HFFc6 (cell line): ENCODE measurements at places on chromosomes 7 and 10. TPM values are rescaled to one million over a fixed set of nuclear protein-coding genes. Genes with fewer than 3 reads are reported as not detected.
A peak's percentile ranks its signal among the peaks of the same experiment; 100 is the strongest.

The SPDYE2 gene
- not detected in 3 replicates for total RNA-seq

The CHN2 gene
- not detected in 2 replicates for total RNA-seq

The BLNK gene
- total RNA-seq: not detected in 3 replicates

The TAS2R5 gene
- total RNA-seq: 0.24 to 0.53 TPM in 2 of 3 replicates, not detected in the other

The LRRC4 gene
- total RNA-seq: 1.1 to 1.5 TPM (median 1.1 TPM) in 3 replicates

The GPC2 gene
- 0.78 to 1.1 TPM (median 0.97 TPM) in 3 replicates for total RNA-seq

The GPR85 gene
- 1.9 to 4.9 TPM (median 2.7 TPM) in 3 replicates for total RNA-seq

The HOGA1 gene
- total RNA-seq: 0.20 to 0.48 TPM (median 0.27 TPM) in 3 replicates

The TAS2R3 gene
- 0.17 to 0.20 TPM in 2 of 3 replicates, not detected in the other for total RNA-seq

- no peak for DNase-seq
Observed at GRCh38 chr10:63773962-63774361, 252.8 kb downstream of the REEP3 start.

GRCh38 chr10:88409824-88410223 is 173.3 kb downstream of the RNLS start:
- no peak for DNase-seq

GRCh38 chr10:127088908-127089307 is 107.5 kb downstream of the INSYN2A start:
- no peak for DNase-seq

GRCh38 chr7:114791771-114792170 is 130.1 kb upstream of the MDFIC start:
- no peak for DNase-seq

- peak; percentile 68 for DNase-seq
Observed at GRCh38 chr10:47025540-47026300, 114.5 kb downstream of the PTPN20 start.

- no peak for DNase-seq
Observed at GRCh38 chr7:151345576-151346469, 4.2 kb downstream of the NUB1 start.

DNA sequence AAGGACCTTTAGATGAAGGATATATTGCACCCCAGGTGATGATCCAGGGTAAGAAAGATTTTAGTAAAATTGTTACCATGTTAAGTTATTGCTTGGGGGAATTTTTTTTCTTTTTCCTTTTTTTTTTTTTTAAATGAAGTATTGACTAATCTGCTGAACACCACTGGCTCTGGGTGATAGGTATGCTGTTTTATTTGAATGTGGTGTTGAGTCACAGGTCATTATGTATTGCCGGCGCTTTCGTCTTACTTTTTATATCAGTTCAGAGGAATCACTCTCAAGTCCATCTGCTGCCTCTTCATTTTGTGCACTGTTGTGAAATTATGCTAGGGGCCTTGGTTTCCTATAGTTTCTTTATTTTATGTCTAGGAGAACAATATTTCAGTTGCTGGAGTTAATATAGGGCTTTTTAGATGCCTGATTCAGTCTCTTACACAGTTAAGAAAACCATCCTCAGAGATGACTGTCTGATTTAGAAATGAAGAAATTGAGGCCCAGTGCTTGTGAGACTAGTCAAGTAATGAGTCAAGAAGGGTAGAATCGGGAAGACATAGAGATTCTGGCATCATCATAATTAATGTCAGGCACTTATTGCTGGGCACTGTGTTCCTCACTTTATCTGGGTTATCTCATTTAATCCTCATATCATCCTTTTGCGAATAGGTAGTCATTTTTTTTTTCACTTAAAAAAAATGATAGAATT is 38.7 kb downstream of the NRF1 start:
- DNase-seq: no peak

DNA sequence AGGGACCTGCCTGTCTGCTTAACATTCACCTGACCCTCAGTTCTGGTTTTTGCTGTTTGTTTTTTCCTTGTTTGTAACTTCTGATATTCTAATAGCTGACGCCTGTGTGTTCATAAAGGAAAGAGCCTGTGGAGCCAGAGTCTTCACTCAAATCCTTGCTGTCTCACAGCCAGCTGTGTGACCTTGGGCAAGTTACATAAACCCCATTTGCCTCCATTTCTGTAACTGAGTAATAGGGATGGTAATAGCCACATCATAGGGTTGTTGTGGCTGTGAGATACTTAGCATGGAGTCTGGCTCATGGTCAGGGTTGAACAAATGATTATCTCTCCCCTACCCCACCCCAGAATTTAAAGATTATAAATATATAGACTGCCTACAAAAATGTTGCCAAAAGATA is 27.0 kb downstream of the WBP1L start:
- DNase-seq: no peak

DNA sequence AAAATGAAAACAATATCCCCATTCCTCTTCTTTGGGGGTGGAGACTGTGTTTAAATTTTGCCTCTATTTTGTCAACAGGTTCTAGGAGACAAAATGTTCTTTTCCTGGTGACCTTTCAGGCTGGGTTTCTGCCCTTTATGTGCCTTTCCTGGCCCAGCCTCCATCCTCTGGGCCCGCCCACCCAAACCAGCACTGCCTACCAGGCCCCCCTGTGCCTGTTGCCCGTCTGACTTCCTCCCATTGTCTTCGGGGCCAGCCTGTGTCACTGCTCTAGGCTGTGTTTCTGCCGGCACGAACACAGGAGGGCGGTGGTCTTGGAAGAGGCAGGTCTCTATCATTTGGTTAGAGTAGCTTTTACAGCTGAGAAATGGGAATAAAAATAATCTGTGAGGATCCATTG is 13.9 kb downstream of the TSPAN14 start:
- DNase-seq: no peak

DNA sequence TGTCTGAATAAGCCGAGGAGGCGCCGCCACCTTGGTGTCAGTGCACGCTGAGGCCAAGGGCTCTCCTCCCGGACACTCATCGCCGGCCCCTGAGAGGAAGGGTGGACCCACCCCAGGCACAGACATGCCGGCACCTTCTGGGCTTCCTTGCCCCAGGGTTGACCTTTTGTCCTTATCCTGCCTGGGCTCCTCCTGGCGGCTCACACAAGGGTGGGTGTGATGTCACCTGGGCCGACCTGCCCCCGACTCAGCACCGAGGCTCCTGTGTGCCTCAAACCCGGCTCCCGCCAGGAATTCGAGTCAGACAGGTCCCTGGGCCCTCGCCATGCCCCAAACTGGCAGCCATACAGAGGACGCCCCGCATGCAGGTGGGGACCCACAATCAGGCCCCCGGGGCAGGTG is 17.7 kb upstream of the CFAP46 start:
- no peak for DNase-seq

- DNase-seq: no peak
Observed at GRCh38 chr7:135232720-135233119, 918 bp upstream of the STRA8 start.

- no peak for DNase-seq
Observed at GRCh38 chr7:29142021-29142727, 4.2 kb downstream of the CPVL start.

GRCh38 chr10:52558090-52558489 is 214.5 kb downstream of the MBL2 start:
- DNase-seq: no peak

- peak; percentile 54 for DNase-seq
Observed at GRCh38 chr10:68332259-68333057, at the start of gene PBLD. Gene PBLD (minus strand): TSS chr10:68332928. CDS start chr10:68306844, 26,084 bp downstream.

DNA sequence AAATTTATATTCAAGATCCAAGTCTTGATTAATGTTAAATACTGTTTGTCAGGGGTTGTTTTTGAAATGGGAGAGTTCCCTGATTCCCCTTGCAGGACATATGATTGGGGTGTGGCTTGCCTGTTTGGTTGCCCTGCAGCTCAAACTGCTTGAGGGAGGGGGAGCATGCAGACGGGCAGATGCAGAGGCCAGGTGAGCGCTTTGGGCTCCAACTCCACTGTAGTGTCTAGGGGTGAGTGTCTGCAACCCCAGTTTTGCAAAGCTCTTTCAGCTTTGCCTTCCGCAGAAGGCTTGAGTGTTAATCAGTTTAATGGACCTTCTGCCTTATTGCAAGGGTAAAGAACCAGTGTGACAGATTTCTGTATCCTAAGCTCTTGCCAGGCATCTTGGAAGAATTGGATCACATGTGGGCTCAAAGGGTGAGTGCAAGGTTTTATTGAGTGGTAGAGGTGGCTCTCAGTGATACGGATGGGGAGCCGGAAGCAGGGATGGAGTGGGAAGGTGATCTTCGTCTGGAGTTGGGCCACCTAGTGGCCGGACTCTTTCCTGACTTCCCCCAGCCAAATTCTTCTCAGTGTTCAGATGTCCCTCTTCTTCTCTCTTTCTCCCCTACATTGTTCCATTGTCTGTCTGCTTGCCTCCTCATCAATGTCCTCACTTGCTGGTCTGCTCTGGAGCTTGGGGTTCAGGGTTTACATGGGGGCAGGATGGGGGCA is 479.7 kb downstream of the ATRNL1 start:
- no peak for DNase-seq

- no peak for DNase-seq
Observed at GRCh38 chr10:68857005-68857404, 29.7 kb downstream of the STOX1 start.

- DNase-seq: no peak
Observed at GRCh38 chr7:46549892-46550639, 629.0 kb upstream of the IGFBP3 start.

- no peak for DNase-seq
Observed at GRCh38 chr10:125158275-125158600, 2.1 kb downstream of the CTBP2 start.

DNA sequence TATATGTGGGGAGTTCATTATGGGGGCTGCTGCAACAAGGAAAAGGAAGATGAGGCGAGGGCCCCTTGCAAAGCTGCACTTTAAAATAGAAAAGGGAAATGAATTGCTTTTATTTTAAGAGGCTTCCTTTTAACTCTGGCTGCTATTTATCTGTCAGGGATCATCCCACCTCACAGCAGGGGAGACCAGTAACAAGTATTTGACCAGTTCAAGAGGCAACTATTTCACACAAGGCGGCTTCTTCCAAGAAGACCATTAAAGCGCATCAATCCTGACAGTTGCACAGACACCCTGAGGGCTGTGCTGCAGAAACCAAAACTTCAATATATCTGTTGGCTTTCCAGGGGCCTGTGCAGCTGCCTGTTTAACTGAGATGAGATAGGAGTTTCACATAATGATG is 1009.2 kb downstream of the SORCS3 start:
- no peak for DNase-seq

DNA sequence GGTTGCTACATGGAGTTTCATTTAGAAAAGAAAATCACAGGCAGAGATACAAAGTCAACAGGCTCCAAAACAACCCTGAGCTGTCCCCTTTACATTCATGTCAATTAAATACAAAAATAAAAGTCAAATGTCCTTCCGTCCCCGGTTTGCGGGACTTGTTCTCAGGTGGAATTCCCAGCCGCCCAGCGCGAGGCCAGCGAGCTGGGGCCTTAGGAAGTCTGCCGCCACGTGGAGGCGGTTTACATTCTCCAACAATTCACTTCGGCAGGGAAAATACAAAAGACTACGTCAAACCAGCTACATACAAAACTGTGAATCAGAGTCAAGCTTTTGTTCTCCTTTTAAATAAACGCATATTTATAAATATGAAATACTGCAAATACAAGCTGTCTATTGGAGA is 25.3 kb upstream of the DDC start:
- DNase-seq: no peak

DNA sequence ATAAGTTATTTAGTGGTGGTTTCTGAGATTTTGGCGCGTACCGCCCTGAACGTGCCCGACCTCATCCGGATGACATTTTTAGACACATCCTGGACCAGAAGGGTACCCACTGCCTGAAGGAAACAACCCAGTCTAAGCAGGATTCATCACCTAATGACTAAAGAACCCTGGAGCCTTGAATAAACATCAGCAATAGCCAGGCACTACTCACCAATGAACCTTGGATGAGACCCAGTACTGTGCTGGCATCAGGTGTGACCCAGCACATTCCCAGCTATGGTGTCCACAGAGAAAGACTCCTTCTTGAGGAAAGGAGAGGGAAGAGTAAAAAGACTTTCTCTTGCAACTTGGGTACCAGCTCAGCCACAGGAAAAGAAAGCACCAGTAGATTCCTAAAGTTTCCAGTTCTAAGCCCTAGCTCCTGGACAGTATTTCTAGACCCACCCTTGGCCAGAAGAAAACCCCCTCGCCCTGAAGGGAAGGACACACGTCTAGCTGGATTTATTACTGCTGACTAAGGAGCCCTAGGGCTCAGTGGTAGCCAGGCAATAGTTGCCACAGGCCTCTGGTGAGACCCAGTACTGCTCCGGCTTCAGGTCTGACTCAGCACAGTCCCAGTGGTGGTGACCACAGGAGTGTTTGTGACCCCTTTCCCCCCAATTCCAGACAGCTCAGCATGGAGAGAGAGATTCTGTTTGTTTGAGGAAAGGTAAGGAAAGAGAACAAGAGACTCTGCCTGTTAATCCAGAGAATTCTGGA is 32.5 kb downstream of the ZNF277 start:
- DNase-seq: peak; percentile 75

DNA sequence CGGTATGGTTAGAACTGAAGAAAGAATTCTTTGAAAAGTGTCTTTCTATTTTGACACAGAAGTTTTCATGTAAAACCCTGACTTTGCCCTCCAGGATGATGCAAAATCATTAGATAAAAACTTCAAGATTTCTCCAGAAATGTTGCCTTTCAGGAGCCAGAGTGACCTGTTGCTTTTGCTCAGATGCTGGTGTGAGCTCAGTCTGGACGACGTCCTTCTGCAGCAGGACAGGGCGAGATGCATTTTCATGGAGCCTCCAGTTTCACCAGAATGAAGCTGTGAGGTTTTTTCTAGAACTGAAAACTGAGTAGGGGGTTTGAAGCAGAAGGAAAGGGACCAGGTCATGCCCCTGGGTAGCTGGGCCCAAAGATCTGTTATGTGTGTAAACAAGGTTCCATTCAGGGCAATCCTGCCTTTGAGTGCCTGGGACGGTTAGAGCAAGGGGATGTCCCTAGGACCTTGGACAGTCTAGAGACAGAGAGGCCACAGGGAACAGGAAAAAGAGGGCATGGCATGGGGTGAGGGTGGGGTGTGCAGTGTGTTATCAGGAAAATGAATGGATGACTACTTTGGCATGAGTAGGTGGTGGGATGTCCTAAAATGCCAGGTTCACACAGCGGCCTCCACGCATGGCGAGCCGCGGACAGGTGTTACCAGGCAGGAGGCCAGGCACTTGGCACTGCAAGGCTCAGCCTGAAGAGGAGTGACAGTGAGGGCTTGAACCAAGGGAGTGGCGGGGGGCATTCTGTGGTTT is 356.3 kb downstream of the CXCL12 start:
- no peak for DNase-seq
